GM19239 (cell line): ENCODE measurements at places on chromosomes 3 and 15.
A peak's percentile ranks its signal among the peaks of the same experiment; 100 is the strongest.

DNA sequence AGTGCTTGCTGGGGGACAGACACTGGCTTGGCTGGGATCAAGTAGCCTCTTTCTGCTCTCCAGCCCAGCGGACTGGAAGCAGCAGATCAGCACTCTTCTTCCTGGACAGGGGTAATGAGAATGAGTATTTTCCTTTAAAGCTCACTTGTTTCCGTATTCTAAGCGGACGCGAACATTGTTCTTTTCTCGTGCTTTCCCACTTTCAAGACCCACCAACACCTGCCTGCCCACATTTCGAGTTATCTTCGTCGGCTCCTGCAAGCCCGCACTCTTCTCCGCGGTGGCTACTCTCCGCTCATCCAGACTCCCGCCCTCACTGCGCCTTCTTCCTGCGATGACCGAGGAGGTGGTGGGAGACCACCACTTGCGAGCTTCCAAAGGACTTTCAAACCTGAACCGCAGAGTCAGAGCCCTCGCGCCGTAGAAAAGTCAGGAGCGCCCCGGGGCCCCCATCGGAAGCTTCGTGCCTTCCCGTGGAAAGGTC is 1.6 kb upstream of the PPM1L start:
- no peak for DNase-seq

DNA sequence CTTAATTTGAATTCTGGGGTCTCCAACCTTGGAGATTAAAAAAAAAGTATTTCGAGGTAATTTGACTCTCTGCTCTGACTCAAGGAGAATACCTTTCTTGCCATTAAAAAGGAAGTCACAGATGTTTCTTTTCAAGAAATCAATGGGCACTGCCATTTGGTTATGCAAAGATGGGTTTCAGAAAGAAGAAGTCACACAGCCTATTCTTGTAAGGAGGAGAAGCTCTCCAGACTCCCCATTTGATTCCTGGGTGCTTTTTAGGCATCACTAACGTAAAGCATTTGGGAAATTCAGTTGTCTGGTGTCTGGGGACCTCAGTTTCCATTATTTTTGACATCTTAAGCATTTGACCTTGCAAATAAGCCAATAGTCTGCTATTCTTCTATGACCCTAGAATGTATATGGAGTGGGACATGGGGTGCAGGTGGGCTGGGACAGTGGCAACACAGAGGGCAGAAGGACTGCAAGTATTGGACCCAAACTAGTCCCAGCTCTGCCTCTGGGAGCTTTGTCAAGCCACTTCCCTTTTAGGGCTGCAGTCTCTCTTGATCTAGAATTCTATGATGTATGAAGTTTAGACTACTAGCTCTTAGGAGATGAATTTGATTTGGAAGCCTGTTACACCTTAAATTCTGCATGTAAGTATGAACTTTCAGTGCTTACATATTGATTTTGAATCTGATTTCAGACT is 27.8 kb downstream of the IL5RA start:
- DNase-seq = peak; percentile 24

- DNase-seq = no peak
Measured at GRCh38 chr15:70499791-70500190, 263.6 kb downstream of the UACA start.

GRCh38 chr15:78056714-78057269 is 20.7 kb downstream of the TBC1D2B start:
- DNase-seq = no peak

GRCh38 chr15:70160267-70160666 is 62.5 kb upstream of the TLE3 start:
- no peak for DNase-seq

DNA sequence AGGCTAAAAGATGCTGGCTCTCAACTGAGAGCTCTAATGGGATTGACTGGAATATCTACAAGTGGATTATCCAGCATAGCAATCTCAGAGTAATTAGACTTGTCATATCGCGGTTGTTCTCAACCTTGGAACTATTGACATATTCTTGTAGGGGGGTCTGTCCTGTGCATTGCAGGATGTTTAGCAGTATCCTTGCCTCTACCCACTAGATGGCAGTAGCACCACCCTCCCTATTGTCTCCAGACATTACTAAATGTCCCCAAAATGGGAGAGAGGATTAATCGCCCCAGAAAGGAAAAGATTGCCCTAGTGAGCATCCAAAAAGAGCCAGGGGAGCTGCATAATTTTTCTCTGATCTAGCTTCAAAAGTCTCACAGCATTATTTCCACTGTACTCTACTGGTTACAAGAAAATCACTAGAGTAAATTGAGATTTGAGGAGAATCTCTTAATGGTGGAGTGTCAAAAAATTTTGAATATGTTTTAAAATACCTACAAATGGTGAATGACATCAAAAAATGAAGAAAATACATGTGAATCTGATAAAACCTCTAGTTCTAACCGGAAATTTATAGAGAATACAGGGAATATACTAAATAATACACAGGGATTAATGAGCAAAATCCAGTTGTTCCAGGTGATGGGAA is 388.2 kb upstream of the AGTR1 start:
- no peak for DNase-seq

DNA sequence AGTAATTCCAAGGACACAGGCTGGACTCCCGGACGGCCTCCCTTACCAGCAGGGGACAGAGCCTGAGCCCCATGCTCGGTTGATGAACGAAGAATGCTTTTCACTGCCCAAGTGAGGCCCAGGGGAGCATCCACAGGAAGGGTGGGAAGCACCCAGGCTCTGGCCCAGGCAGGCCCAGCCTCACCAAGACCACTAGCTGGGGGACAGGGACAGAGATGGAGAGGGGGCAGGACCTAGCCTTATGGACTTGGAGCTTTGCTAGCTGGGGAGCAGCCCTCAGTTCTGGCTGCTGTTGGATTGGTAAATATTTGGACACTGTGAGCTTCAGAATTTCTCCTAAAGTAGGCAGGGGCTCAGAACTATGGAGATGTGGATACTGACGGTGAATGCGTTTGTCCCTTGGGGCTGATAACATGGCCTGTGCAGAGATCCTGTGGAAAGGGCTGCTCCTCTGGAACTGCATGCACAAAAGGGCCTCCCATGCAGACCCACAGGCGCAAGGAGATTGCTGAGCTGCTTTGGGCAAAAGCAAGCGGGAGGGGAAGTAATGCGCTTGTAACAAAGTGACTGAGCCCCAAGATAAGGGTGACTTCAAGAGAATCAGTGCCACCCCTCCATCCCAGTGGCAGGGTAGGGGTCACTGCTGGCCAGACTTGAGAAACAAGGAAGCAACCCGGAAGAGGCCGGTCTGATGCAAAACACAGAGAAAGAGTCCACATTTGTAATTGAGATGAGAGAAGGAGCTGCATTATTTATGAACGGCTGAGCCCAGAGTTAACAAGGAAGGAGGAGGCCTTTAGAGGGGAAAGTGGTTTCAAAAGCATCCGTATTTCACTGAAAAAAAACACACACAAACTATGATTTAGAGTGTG is 70.1 kb upstream of the MEF2A start:
- DNase-seq = no peak

DNA sequence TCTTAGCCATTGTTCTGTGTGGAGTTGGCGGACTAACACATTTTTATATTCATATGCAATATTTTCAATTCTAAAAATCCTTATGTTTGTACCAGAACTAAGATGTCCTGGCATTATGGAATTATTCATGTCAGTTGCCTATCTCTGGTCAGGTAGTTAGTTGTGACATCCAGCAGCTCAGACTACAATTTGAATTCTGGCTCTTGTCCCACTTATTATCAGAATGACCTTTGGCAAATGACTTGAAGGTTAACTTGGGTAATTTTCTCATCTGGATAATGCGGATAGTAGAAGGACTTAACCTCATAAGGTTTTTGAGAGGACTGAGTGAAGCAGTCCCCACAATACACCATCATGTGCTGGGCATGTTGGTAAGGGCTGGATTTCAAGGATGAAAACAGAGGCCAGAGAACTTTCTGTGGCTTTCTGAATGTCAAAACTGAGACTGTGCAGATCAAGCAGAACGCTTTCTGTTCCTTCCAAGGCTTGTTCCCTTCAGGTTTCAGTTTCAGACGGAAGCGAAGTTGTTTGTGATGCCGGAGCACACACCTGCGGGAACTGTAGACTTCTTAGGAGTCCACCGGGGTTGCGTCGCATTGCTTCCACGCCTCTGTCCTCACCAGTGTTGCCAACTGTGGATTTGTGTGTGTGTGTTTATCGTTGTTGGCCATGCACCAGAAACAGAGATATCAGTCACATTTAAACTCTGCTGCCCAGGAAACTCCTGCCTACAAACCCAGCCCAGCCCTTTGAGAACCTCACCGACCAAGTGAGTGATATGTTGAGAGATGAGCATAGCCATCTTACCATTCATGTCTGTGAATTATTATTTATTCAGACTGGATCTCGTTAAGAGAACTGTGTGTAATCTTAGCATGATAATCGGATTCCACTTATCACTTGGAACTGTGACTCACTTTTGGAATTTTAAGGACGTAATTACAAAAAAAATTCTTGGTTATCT is 76.0 kb downstream of the PTPRG start:
- DNase-seq = peak; percentile 9

DNA sequence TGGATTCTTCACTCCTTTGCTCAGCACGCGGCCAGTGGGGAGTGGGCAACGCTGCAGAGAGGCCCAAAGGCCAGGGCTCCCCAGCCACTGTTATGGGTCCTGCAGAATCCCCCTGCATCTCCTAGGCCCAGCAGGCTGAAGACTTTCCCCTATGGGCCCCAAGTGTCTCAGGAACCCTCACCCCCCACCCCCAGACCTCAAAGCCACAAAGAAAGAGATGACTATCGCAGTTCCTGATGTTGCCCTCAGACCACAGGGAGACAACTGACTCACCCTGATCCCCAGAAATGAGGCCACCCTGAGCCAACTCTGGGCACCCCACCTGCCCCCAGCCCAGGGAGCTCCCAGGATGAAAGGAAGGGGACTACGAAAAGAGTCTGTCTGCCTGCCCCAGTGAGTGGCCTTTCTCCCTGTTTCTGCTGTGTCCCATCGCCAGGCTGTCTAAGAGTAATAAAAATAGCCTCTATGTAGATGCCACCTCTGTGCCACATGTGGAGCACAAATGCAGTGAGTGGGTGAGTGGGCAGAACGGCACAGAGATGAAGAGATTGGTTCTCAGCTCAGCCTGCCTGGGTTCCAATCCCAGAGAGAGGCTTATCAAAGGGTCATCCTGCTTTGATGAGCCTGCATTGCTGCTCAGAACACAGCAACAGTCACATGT is 283.0 kb downstream of the UACA start:
- no peak for DNase-seq

DNA sequence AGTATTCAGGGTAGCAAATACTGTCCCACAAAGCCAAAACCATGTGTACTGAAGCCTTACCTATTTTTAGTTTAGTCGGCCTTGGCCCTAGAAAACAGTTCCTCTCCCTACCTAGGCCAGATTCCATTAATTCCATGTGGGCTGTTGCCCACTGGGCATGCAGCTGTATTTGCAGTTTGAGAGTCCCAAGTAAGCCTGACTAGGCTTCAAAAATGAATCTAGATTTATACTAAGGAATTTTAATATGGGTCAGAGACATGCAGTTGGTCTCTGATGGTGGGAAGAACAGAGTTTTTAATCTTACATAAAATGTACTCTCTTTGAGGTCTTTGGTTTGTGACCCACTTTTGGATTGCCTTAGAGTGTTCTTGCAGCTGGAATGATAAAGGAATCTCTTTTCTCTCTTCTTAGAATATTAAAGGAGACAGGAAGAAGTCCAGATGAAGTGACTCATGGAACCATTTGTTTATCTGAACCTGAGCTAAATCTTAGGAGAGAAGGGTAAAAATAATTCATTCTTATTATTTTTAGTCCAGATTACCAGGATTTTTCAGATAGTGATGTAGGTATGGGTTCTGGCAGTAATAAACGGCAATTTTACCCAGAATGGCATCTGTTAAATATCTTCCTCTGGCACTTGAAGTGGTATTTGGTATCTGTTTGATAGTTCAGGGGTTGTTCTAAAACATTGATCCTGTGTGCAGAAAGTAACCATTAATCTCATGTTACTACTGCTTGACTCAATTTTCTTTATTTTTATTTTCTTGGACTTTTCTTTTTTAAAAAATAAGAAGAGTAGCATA is 33.8 kb downstream of the GLCE start:
- DNase-seq = no peak

- DNase-seq = no peak
Measured at GRCh38 chr15:89243046-89243690, 611 bp upstream of the FANCI start.

DNA sequence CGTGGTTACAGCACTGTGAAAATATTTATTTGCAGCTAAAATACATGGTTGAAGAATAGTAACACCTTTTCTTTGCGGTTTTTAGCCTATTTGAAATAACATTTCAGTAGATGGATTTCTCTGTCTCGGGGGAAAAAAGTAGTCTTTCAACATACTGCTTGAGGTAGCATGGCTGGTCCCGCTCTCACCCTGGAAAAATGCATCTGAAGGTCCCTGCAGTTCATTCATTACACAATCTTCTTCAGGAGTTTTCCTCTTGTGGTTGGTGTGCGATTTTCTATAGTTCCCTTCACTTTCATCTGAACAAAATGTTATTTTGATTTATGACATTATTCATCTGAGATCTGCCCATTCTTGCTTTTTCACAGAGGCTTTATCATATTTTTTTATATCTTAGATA is 75.9 kb downstream of the STRIT1 start:
- DNase-seq = no peak

- no peak for DNase-seq
Measured at GRCh38 chr3:181176601-181177000, 187.1 kb upstream of the DNAJC19 start.

GRCh38 chr3:71725271-71725991 is at the start of gene EIF4E3:
TSS of gene EIF4E3 (minus strand) at chr3:71725402. CDS start at chr3:71725367, 35 bp downstream.
- DNase-seq = peak; percentile 66

- no peak for DNase-seq
Measured at GRCh38 chr3:37216597-37217097, 42.3 kb upstream of the LRRFIP2 start.

DNA sequence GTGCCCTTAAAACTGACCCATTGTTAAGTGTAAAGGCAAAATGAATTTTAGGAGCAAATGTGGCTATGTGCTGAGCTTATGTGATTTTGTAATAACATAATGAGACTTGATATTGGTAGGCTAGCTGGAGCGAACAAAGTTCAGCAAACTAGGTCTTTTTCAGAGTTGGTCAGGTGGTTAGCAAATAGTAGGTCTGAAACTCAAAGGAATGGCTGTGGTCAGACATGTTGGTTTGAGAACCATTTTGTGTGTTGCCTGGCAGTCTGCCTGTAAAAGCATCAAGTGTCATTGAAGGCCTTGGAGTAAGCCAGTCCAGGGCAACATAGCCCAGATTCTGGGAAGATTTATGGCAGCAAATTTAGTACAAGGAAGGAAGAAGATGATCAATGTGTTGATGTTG is 16.4 kb downstream of the FBXO22 start:
- DNase-seq = no peak

DNA sequence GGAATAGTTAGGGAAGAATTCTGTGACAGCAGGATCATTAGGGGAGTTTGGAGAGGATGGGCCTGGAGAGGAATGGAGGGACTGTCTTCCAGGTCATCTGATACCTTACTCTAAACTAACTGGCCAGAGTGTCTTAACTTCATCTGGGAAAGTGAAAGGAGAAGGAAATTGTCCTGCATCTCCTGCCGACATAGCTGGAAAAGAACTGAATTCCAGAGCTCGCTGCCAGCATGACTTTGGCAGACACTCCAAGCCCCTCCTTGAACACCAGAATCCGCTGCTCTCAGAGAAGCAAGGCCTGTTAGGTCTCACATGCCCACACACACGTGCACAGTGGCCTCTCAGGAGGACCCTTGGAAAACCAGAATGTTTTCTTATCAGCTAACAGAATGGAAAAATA is 10.5 kb downstream of the ABI3BP start:
- no peak for DNase-seq

GRCh38 chr15:85542895-85543331 is 162.5 kb downstream of the AKAP13 start:
- DNase-seq = no peak

GRCh38 chr15:101183226-101183930 is 68.5 kb downstream of the CHSY1 start:
- DNase-seq = no peak

- DNase-seq = no peak
Measured at GRCh38 chr3:177098551-177098950, 98.7 kb downstream of the TBL1XR1 start.
